Dorsolateral prefrontal cortex (tissue), 122 donors: ENCODE measurements at places on chromosomes 12 and 14. TPM values are rescaled to one million over a fixed set of nuclear protein-coding genes. Genes with fewer than 3 reads are reported as not detected.

The FAM90A1 gene
- 0.54 TPM for total RNA-seq

The LPAR5 gene
- 3.1 TPM for total RNA-seq

The CDH24 gene
- 7.7 TPM for total RNA-seq

The FGF6 gene
- not detected for total RNA-seq

The LGR5 gene
- total RNA-seq, result 15.1 TPM

GRCh38 chr12:109191621-109192250 lies 75.3 kb downstream of the ACACB start:
- DNase-seq, result no peak

GRCh38 chr12:2933586-2933985 lies 25.6 kb upstream of the TEAD4 start:
- DNase-seq, result no peak

DNA sequence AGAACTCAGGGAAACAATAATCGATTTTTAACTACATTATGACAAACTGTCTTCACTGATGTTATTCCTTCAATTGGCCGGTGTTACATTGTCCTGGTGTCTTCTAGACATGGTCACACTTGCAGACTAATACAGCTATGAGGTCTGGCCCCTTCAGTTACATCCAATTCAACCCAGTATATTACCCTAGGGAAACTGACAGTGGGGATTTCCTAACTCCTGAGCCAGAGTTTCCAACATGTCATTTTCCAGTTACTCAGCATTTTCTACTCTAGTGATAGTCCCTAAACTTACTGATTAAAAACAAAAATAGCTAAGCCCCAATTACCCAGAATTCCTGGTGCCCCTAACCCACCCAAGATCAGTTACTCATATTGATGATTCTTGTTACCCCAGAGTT lies 21.1 kb downstream of the IFNG start:
- DNase-seq, result no peak

DNA sequence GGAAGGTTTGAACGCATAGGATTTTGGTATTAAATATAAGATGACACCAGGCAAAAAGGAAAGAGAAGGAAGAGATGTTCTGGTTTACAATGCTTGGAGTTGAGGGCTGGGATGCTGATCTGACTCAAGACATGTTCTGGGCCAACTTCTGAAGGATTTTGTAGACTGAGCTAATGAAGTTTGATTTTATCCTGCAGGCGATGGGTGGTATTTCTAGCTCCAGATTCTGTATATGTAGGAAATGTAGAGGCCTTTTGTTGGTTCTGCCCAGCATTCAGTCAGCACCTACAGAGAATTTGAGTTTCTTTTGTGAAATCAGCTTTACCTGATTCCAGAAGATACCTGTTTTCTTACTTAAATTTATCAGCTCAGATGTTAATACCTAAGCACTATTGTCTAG lies 48.2 kb downstream of the VEZT start:
- no peak for DNase-seq

GRCh38 chr14:30410986-30411385 lies 148.0 kb upstream of the G2E3 start:
- DNase-seq, result no peak

GRCh38 chr14:103740991-103741689 lies 25.5 kb downstream of the ZFYVE21 start:
- no peak for DNase-seq

DNA sequence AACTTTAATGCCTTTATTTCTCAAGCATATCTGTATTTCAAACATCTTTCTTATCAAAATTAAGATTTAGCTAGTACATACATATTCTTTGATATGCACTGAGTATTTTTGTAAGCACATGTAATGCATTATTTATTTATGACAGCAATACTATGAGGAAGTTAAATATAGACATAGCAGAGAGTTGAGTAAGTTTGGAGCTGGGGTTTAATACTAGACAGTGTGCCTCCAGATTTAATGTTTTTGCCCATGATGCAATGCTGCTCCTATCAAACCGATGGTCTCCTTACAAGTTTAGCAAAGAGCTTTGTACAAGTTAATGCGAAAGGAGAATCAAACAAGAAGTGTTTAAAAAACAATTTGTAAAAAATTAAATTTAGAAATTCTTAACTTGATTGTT lies 826.6 kb upstream of the MGAT4C start:
- DNase-seq, result no peak

DNA sequence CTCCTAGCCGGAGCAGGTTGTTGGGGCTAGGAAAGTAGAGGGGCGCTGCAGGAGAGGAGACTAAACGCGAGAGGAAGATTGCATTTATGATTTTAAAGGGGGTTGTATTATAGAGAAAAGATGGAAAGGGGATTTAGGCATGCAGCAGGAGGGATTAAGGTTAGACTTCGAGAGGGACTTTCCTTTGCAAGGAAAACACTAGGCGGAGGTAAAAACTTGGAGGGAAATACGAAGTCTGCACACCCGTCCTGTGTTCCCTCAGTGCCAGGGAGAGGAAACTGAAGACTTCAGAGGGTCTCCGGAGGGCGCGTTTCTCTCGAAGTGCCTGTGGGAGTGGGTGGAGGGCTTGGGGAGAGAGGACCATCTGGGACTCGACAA lies 420 bp upstream of the PPP1R1A start:
- DNase-seq, result no peak

- no peak for DNase-seq
Measured at GRCh38 chr12:68786929-68787328, 21.0 kb upstream of the MDM2 start.

GRCh38 chr12:131192951-131193350 lies 239.2 kb downstream of the ADGRD1 start:
- no peak for DNase-seq

GRCh38 chr14:74615735-74616134 lies 3.7 kb upstream of the LTBP2 start:
- no peak for DNase-seq

DNA sequence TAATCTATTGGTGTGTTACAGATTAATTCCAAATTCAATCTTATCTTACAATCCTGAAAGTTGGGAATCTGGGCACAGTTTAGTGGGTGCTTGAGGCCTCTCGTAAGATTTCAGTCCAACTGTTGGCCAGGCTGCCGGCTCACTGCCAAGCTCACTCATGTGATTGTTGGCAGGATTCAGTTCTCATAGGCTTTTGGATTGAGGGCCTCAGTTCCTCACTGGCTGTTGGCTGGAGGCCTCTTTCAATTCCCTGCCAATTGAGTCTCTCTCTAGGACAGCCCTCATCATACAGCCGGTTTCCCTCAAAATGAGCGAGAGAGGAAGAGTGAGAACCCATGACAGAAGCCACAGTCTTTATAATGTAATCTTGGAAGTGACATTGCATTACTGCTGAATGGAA lies 123.5 kb upstream of the FBXO33 start:
- no peak for DNase-seq

DNA sequence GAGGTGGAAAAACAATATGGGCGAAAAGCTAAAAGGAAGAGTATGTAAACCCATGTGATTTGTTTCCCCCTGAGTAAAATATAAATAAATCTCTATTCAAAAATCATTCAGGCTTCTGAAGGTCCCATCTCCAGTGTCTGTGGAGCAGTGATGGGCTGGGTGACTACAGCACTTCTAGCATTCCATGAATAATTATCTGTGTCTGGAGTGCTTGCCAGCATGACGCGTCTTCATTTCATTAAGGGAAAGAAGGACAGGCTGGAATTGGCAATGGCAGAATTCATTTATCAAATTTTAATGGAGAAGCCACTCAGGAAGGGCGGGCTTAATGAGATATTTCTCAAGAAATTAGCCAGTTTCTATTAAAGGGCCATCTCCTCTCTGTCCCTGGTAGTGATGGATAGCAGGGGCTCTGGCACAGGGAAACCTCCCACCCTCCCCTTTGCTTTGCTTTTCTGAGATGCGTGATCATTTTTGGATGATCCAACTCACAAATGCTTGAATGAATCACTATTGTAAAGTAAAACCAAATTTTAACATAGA lies 916.3 kb upstream of the SEL1L start:
- no peak for DNase-seq

DNA sequence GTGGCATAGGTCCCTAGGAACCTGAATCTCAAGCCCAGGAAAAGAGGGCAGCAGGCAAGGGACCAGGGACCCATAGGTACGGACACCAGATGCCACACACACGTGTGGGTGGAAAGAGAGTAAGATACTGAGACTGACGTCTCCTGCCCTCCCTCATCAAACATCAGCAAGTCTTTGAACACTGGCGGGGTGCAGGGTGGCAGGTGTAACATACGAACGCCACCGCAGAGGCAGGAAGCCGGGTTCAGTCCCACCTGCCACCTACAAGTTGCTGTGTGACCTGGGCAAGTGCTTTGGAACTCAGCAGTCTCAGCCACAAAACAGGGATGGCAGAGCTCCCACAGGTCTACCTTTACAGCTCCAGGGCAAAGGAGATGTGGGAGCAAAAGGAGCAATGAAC lies 11.1 kb downstream of the ACTN1 start:
- no peak for DNase-seq
